H9 (cell line): ENCODE measurements at places on chromosomes 3 and 15. TPM values are rescaled to one million over a fixed set of nuclear protein-coding genes. Genes with fewer than 3 reads are reported as not detected.

DNA sequence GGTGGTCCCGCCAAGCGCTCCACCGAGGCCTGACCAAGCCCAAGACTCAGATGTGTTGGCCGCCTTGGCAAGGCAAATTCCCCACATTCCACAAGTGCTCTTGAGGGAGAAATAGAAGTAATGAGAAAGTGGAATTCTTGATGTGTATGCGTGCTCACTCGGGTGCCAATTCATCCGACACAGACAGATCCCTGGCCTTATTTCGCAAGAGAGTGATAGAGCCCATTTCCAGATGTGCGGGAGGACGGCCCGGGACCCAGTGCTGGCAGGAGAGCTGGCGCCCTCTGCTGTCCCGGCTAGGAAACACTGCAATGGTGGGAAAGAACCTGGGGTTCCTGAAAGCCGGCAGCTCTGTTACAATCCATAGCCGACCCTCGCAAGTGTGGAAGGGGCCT lies 76.0 kb downstream of the HMG20A start:
- no peak overlapping the region for H3K27ac ChIP-seq
- H3K4me1 ChIP-seq = peaks cover 20% of the 10 kb centered on the region; the same call in 1 of the 2 replicates
- peaks cover 2% of the 10 kb centered on the region for H3K36me3 ChIP-seq
- peak; percentile 90 for DNase-seq
- no peaks in the 10 kb centered on the region for H3K27me3 ChIP-seq

C2CD4A gene
- total RNA-seq = not detected in 2 replicates

DNA sequence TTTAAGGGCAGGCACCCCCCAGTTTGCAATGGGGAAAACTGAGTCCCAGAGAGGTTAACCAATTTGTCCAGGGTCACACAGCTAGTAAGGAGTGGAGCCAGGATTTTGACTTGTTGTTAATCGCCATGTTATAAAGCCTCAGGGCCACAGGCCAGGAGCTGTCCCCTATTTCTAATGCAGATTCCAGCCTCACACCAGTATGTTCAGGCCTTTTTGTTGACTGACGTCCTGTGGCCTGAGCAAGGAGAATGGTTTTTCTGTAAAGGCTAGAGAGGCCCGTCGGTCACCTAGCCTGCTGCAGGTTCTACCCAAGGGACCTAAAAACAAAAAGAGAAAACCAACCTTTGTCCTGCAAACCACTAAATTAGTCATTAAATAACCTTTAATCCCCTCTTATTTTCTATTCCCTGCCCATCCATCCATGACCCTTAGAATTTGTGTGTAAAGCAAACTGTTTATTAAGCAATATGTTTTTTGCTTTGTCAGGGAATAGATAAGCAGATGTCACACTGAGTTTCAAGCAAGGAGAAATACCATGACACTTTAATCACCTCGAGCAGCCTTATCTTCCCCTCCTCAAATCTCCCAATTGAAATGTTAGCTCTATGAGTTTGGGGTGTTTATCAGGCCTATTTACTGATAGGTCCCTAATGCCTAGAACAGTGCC lies 14.1 kb downstream of the ACOX2 start:
- H3K4me1 ChIP-seq = no peaks in the 10 kb centered on the region; the same call in 1 of the 2 replicates
- no peaks in the 10 kb centered on the region for H3K36me3 ChIP-seq
- DNase-seq = no peak

ADCY5 gene
- total RNA-seq = 5.0 and 6.1 TPM in 2 replicates

GRCh38 chr3:40971191-40972168 lies 227.8 kb upstream of the CTNNB1 start:
- no peak overlapping the region for H3K27ac ChIP-seq
- no peak for DNase-seq
- peak overlapping the region; percentile 6; the same call in 1 of the 3 replicates for H3K4me3 ChIP-seq
- H3K36me3 ChIP-seq = no peaks in the 10 kb centered on the region

GRCh38 chr3:102068327-102068726 lies 219.0 kb downstream of the NFKBIZ start:
- H3K36me3 ChIP-seq = no peaks in the 10 kb centered on the region
- no peaks in the 10 kb centered on the region for H3K27me3 ChIP-seq
- no peak overlapping the region for H3K27ac ChIP-seq
- no peaks in the 10 kb centered on the region for H3K4me1 ChIP-seq
- DNase-seq = no peak
- no peak overlapping the region for H3K4me3 ChIP-seq

- DNase-seq = no peak
- no peak overlapping the region for H3K4me3 ChIP-seq
- no peak overlapping the region for H3K27ac ChIP-seq
- 0 out of 3 replicates have a peak, but pooled peaks cover 2% of the 10 kb centered on the region for H3K36me3 ChIP-seq
Measured at GRCh38 chr3:27358372-27358771, 10.8 kb downstream of the NEK10 start.

DNA sequence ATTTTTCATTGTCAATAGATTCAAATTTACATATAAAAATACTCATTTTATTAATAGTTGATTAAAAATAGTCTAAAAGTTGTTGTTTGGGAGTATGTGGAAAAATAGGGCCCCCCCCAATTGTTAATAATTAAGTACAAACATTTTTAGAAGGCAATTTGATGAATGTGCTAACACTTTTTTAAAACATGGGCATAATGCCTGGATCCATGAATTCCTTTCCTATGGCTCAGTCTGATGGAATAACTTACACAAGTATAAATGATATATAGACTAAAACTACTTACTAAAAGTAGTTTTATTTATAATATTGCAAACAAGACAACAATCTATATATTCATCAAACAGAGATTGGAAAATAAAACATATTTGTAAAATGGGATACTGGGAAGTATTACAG lies 247.2 kb upstream of the LRRN1 start:
- no peaks in the 10 kb centered on the region for H3K36me3 ChIP-seq
- no peak overlapping the region for H3K27ac ChIP-seq
- no peaks in the 10 kb centered on the region for H3K27me3 ChIP-seq

- no peaks in the 10 kb centered on the region for H3K4me1 ChIP-seq
- DNase-seq = peak; percentile 73
- H3K27ac ChIP-seq = no peak overlapping the region
- no peak overlapping the region for H3K4me3 ChIP-seq
- H3K27me3 ChIP-seq = no peaks in the 10 kb centered on the region
Measured at GRCh38 chr15:43204016-43204901, 16.6 kb downstream of the EPB42 start.

GRCh38 chr3:171193693-171194092 lies 167.2 kb upstream of the SLC2A2 start:
- H3K4me1 ChIP-seq = no peaks in the 10 kb centered on the region
- H3K36me3 ChIP-seq = no peaks in the 10 kb centered on the region
- no peak overlapping the region for H3K27ac ChIP-seq
- no peak for DNase-seq
- no peaks in the 10 kb centered on the region for H3K27me3 ChIP-seq
- H3K4me3 ChIP-seq = no peak overlapping the region
